Erythroblast (primary cell): ENCODE measurements at places on chromosomes 7 and 10.

- no peak for DNase-seq
Measured at GRCh38 chr10:76010703-76011102, 579.3 kb downstream of the LRMDA start.

DNA sequence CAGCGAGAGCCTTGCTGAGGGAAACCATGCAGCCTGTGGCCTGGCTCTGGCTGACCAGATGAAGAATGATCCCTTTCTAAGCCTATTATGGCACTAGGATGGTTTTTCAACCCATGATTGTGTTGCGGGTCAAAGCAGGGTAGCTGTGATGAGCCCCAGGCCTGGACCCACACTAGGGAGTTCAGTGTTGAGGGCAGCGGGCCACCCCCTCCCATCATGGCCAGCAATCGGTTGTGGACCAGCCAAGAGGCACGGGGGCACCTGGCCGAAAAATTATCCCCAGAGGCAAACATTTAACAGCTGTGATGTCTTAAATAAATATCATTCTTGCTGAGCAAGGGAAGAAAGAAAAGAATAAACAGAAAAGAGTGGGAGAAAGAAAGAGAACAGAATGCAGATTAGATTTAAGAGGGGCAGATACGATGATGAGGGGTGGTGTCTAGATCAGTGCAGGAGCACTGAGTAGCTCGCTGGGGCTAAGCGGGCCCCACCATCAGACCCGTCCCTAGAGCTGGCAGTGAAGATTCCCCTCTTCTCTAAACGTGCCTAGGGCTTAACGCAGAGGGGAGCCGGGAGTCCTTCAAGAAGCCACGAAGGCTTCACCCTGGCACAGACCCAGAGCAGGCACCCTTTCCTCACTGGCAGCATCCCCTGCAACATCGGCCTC lies 82.7 kb downstream of the SLC37A3 start:
- DNase-seq: no peak

DNA sequence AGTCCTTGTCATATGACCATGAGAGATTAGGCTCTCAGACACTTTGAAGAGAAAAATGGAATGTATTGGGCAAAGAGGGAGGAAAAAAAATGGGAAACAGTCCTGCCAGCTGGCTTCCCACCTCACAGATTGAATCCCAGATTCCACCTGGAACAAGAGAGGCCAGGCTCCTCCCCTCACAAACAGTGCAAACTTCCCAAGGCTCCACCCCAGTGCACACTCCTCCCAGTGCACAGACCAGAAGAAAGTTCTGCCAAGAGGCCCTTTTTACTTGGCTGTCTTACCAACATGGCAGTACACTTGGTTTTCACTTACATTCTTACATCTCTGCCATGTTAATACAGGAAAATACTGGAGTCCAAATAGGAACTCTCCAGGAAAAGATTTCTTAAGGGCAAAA lies 202.3 kb downstream of the AHR start:
- no peak for DNase-seq

DNA sequence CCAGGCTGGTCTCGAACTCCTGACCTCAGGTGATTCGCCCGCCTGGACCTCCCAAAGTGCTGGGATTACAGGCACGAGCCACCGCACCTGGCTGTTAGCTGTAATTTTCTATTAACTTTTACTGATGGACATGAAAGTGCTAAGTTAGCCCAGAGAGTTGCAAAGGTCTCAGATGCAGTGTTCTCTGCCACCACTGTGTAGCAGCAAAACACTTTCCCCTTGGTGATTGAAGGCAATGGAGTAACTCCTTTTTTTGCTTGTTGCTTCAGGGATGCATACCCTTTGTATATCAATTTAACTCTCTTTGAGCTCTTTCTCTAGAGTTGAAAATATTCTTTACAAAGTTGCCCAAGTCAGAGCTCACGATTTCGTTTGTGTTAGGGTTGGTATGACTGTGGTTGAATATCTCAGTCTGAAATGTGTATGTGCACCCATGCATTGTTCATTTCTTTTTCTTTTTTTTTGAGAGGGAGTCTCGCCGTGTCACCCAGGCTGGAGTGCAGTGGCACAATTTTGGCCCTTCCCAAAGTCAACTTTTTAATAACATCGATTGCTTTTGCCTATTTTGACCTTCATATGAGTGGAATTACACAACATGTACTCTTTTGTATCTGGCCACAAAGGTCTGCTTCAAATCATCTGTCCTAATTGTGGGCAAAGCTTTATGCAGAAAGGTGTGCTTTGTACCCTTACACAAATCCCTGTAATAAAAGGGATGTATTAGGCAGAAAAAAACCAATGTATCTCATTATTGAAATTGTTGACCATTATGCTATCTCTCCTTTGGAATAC lies 52.6 kb downstream of the GTF2I start:
- DNase-seq: peak; percentile 9

GRCh38 chr7:138907850-138908249 lies 73.3 kb downstream of the KIAA1549 start:
- DNase-seq: no peak
